Activated CD4-positive, alpha-beta T cell treated with anti-CD3 and anti-CD28 coated beads, Interleukin-2, amount 50 U/mL, for 4 hours (primary cell): ENCODE measurements at places on chromosomes 6 and 20.

GRCh38 chr6:106736502-106736901 is 107.1 kb downstream of the QRSL1 start:
- DNase-seq: no peak

DNA sequence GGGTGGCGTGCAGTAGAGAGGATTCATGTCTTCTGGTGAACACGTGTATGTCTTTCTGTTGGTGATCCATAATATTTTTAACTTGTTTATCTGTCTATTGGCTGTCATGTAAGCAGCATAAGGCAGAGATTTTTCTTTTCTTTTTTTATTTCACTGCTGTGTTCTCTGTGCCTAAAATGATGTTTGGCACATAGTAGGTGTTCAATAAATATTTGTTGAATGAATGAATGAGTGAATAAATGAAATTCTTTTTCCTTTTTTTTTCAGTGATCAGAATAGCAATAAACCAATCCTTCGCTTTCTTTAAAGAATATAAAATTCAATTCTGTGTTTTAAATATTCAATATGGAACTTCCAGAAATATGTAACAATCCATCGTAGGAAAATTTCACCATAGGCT is 30.0 kb downstream of the MAK start:
- DNase-seq: no peak

DNA sequence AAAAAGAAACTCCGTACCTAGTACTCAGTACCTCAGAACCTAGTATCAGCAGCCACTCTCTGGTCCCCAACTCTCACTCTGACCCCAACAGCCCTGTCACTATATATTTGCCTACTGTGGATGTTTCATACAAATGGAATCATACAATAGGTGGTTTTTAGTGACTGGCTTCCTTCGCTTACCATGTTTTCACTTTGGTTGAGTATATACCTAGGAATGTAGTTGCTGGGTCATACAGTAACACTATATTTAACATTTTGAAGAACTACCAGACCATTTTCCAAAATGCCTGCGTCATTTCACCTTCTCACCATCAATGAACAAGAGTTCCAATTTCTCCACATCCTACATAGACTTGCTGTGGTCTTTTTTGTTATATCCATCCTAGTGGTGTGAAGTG is 283.2 kb downstream of the GMDS start:
- DNase-seq: no peak

DNA sequence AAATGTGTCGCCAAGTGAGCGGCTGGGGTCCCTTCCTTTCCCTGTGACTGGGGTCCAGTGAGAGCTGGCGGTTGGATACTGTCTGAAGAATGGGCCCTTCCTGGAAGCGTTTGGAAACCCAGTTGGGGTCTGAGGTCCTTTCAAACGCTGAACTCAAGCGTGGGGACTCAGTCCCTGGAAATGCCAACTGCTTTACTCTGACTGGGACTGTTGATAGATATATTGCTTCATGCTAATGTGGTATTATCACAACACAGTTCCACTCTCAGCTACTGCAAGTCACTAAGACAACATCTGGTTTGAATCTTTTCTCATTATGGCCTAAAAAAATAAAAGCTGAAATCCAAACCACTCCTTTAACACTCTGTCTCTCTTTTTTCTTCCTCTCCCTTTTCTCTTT is 23.7 kb upstream of the PSMF1 start:
- no peak for DNase-seq

GRCh38 chr20:20271271-20271670 is 96.6 kb upstream of the INSM1 start:
- DNase-seq: no peak

DNA sequence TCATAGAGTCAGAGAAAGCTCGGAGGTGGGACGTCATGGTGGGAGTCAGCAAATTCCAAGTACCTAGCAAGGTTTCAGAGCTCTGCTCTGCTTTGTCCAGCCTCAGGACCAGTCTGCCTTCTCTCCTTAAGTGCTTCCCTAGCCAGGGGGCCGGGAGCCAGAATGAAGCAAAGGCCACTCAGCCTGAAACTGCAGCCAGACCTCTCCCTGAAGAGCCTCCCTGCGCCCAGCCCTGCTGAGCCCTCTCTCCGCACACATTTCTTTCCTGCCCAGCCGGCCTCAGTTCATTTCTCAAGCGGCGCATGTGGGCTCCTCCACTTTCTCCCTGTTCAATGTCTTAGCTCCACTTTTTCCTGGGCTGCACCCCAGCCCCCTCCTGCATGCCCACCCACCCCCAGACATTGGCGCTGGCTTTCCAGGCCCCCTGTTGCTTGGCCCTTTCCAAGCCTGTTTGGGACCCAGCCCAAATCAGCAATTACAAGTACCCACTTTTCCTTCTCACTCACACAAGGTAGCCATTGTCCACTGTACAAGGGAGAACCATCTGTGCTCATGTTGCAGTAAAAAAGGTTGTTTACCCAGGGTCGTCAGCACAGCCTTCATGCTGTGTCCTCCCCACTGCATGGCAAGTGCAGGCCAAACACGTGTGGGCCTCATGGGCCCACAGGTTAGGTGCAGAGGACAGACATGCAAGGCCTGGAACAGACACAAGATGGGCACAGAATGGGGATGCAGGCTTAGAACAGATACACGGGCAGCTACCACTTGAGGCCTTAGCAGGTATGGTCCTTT is 147.1 kb downstream of the MRPL14 start:
- DNase-seq: no peak

DNA sequence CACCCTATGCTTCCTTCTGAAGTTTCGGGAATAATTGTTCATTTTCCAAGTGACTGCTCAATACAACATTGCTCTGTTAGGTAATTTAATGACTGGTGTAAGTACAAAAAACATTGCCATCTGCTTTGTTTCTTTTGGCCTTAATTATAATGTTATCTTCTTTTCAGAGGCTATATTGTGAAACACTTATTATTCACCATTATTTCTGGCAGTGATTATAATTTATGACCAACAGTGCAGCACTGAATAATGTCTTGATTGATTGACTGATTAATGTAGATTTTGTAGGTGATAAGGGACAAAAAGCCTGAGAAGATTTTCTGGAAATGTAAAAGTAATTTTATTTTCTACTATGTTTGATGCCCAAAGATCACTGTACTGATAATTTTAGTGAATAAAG is 377.7 kb downstream of the PLCB1 start:
- no peak for DNase-seq

GRCh38 chr20:61876952-61877728 is 188.5 kb downstream of the TAF4 start:
- no peak for DNase-seq

DNA sequence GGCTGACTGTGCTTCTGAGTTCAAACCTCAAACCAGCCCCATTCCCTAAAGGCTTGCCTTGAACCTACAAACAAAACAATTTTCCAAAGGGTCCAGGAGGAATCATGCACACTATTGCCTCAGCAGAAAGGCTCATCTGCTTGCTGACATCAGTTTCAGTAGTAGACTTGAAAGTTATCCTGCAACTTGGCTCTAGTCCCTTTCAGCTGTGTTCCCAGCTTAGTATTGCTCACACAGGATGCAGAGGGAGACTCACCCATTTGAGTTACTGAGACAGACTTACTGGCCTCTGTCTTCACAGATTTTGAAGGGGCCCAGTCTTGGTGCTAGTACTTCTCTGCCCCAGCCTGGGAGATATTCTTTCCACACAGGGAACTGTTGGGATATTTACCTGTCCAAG is 38.5 kb upstream of the TFB1M start:
- no peak for DNase-seq

- no peak for DNase-seq
Observed at GRCh38 chr6:15936503-15936902, 192.4 kb upstream of the MYLIP start.

DNA sequence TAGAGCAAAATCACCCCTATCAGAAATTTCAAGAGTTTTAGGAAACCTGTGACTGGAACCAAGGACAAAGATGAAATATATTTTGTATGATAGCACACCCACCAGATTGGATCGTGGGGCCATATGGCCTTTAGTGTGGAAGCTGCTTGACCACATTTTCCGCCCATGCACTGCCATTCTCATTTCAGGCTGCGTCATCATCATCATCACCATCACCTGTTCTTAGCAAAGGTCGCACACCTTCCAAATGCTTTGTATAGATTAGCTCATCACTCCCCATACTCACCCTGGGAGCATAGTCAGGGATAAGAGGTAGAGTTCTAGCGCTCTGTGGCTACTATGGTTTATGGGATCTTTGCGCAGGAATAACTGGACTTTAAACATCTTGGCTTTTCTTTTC is 185.7 kb downstream of the MTHFD1L start:
- no peak for DNase-seq

- no peak for DNase-seq
Observed at GRCh38 chr20:4775322-4776078, 53.8 kb downstream of the PRND start.

- no peak for DNase-seq
Observed at GRCh38 chr6:42177514-42178364, 4.6 kb downstream of the GUCA1A start.

DNA sequence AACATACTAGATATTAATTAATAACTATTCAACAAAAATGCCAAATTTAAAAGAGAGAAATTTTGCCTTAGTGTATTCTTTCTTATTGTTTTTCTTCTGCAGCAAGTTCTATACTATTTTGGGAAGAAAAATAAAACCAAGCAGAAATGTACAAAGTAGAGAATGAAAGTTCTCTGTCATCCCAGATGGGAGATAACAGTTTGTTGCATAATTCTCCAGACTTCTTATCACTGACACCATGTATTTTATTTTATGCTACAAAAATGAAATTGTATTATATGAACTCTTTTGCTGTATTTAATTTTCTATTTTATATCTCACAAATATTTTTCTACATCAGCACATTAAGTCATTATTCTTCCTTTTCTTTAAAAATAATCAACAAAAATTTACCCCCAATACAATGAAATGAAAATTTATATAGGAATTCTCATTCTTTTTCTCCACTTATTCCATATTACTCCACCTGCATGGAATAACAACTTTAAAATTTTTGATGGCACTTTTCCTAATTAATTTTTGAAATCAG is 18.2 kb downstream of the TMEM244 start:
- DNase-seq: no peak

- no peak for DNase-seq
Observed at GRCh38 chr6:157019733-157020132, 242.6 kb downstream of the ARID1B start.

- DNase-seq: no peak
Observed at GRCh38 chr6:71224011-71224410, 64.6 kb upstream of the OGFRL1 start.

- peak; percentile 27 for DNase-seq
Observed at GRCh38 chr6:4134841-4135664, at the start of gene ECI2. ECI2 (minus strand) TSS chr6:4135575; CDS start chr6:4135560, 15 bp downstream.

DNA sequence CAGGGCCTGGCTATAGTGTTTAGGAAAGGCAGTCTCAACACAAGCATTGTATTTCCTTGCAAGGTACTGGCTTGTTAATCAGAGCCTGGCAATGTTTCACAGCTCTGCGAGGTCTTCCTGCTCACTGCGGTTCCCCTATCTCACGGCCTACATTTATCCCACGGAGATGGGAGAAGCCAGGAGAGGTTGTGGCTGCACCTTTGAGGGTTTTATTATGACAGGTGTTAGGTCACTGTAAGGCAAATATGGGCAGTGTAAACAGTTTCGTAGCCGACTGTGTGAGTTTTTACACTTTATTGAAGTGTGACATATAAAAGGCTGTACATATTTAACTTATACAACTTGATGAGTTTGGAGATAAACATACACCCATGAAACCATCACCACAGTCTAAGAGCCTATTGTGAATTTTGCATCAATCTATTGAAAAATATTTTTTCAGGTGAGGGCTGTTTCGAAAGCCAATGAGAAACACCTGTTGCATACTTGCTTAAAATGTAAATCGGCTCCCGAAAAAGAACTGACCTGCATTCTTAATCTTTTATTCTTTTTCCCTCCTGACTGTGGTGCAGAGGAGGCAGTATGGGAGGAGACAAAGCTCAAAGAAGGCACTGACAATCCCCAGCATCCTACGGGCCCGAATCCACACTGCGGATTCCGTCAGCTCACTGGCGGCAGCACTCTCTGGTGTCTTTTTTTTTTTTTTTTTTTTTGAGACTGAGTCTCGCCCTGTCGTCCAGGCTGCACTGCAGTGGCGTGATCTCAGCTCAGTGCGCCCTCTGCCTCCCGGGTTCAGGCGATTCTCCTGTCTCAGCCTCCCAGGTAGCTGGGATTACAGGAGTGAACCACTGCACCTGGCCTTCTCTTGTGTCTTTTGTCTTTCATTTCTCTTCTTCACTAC is 7.5 kb upstream of the RBM38 start:
- DNase-seq: no peak

GRCh38 chr6:109008537-109009235 is 86.0 kb downstream of the SESN1 start:
- DNase-seq: no peak

DNA sequence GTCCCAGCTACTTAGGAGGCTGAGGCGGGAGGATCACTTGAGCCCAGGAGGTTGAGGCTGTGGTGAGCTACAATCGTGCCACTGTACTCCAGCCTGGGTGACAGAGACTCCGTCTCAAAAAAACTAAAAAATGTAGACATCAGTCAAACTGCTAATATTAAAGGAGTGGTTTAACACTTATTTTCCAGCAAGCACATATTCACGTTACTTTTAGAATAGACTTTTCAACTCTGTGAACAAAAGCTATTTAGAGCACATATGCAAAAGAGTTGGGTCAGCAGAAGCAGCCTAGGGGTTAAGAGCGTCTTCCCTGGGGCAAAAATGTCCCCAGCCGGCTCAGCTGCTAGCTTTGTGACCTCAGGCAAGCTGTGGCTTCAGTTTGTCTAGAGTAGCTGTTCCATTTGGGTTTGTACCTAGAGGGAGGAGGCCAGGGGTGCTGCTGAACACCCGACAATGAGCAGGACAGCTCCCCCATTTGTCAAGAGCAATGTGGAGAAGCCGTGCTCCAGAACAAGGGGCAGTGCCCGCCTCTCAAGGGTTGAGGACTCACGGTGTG is 62.5 kb upstream of the PTGIS start:
- DNase-seq: no peak

- no peak for DNase-seq
Observed at GRCh38 chr20:478949-479429, 16.7 kb upstream of the TBC1D20 start.

DNA sequence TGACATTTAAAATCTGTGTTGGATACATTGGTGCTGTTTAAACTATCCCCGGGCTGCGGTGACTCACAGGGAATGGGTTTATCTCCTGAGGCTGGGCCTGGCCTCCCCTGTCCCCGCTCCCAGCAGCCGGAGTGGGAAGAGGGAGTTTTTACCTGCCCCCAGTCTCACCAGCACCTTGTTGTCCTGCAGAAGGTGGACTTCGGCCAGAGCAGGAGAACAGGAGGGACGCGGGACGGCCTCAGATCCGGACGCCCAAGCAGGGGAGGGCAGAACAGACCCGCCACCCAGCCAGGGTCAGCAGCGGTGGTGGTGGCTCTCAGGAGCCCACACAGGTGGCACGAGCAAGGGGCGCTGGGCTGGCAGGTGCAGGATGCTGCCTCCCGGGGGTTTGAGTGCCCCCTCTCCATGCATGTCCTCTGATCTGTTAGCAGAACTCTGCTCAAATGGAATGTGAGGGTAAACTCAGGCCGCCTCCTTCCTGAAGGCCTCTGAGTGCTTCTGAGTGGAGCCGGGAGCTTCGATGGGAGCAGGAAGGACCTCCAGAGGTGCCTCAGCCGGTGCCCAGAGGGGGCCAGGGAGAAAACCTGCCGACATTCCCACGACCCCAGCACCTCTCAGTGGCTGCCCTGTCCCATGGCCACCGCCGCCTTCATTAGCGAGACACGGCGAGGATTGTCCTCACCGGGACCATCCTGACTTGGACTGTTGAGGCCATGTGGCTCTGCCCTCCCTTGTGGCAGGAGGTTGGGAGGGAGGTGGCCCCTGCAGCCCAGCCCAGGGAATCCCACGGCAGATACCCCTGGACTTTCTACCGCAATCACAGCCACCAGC is 43.4 kb upstream of the MRGBP start:
- DNase-seq: no peak

GRCh38 chr20:848193-848592 is 14.7 kb downstream of the FAM110A start:
- DNase-seq: no peak

GRCh38 chr6:167538746-167539145 is 213.9 kb downstream of the TTLL2 start:
- DNase-seq: no peak
